ENCODE measurements at places on chromosomes 12 and 14.

DNA sequence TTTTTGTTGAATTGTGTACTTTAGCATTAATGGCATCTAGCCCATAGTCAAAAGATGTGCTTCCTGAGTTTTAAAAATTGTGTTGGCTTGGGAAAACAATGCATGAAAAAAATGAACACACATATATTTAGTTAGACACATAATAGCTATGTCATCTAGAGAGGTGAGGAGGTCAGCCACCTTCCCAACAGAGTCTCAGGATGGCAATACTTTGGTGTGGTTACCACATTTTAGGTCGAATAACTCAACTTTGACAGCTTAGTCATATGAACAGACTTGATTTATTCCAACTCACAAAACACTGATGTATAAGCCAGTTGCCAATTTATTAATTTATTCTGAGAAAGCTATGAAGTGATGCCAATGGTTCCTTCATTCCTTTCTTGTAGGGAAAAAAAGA, 114.0 kb downstream of the ETNK1 start:
- DNase-seq: no peak

GRCh38 chr14:35254736-35255135, 37.4 kb upstream of the PSMA6 start:
- peak; percentile 4 for DNase-seq

- no peak for DNase-seq
Observed at GRCh38 chr14:26887847-26888246, 290.0 kb upstream of the NOVA1 start.

- no peak for DNase-seq
Observed at GRCh38 chr14:30584058-30584630, 25.2 kb downstream of the G2E3 start.

DNA sequence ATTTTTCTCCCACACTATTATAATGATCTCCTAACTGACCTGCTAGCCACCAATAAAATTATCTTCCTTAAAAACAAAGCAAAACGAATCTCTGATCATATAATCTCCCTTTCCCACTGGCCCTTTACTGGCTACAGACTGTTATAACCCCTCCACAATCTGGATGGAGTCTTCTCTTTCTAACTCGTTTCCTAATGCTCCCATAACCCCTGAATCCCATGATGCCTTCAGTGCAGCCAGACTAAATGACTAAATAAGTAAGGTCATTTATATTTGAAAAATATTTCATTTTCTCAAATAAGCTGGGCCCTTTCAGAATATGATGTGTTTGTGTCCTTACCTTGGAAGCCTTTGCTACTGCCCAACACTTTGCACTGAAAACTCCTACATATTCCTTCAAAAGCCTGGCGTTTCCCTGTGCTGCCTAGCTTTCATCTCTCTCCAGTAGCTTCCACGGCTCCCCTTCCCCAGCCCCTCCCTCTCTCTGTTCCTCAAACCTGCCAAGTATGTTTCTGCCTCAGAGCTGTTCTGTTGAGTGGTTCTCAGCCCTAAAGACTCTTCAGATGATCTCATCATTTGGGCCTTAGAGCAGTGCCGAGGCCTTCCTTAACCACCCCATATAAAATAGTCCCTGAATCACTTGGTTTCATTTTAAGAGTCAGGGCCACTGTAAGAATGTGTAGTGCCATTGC, 91.7 kb downstream of the MYRFL start:
- DNase-seq: no peak

- peak; percentile 14 for DNase-seq
Observed at GRCh38 chr12:121893961-121894460, 5.4 kb downstream of the PSMD9 start.

GRCh38 chr14:36001936-36002335, 174.6 kb downstream of the PTCSC3 start:
- DNase-seq: no peak

DNA sequence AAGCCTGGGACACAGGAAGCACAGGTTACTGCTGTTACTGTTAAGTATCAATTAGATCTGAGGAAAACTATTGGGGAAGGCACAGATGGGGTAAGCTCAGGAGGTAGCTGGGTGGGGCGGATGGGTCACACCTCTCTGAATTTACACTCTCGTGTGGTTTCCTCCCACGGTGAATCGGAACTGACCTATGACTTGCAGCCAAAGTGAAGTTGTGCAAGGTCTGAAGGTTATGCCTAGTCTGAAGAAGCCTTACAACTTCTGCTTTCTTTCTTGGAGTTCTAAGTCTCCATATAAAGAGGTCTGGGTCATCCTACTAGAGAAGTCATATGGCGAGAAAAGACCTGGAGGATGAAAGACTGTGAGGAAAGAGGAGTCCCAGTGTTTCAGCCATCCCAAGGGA, 25.6 kb upstream of the GPATCH2L start:
- DNase-seq: no peak

GRCh38 chr12:85036234-85036707, at the start of the genes LRRIQ1 and TSPAN19:
LRRIQ1 (plus strand) TSS chr12:85036351; CDS start chr12:85038177, 1,826 bp downstream.
TSPAN19 (minus strand) TSS chr12:85036277; CDS start chr12:85029946, 6,331 bp downstream.
- peak; percentile 2 for DNase-seq

GRCh38 chr12:5969974-5970690, 25.1 kb upstream of the ANO2 start:
- no peak for DNase-seq

- DNase-seq: no peak
Observed at GRCh38 chr14:71181215-71182003, 274.1 kb downstream of the PCNX1 start.

DNA sequence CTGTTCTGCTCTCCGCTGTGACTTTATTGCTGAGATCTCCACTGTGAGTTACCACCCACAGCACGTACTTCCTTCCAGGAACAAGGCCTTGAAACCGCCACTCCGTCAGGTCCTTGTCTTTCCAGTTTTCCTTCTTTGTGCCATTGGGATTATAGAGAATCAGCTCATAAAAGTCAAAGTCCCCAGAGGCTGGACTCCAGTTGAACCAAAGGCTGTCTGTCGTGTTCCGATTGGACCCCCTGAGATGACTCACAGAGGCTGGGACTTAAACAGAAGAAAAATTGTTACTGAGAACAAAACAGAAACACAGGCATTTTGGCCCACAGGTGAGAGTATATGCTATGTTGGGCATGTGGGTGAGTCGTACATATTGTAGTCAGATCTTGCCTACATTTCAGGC, 76.6 kb downstream of the PTPRB start:
- DNase-seq: no peak

- DNase-seq: no peak
Observed at GRCh38 chr14:38948171-38948570, 154.9 kb downstream of the SEC23A start.

GRCh38 chr14:58718226-58719205, 80.8 kb downstream of the DACT1 start:
- no peak for DNase-seq
